GM12892 (cell line): ENCODE measurements at places on chromosomes 7 and 10.

DNA sequence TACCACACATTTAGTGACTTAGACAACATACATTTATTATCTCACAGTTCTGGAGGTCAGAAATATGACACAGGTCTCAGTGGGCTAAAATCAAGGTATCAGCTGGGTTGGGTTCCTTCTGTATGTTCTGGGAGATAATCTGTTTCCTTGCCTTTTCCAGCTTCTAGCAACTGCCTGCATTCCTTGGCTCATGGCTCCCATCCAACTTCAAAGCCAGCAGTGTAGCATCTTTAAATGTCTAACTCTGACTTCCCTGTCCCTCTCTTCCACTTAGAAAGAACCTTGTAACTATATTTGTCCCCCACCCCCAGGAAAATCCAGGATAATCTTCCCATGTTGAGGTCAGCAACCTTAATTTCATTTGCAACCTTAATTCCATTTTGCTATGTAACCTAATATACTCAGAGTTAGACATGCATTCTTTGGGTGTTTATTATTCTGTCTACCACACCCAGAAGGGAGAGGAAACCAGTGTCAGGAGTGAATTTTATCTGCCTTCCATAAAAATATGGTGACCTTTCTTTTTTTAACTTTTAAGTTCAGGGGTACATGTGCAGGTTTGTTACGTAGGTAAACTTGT lies 57.3 kb upstream of the SMIM30 start:
- no peak for DNase-seq

- no peak for DNase-seq
These were observed 58.1 kb downstream of the UNCX start for GRCh38 chr7:1290679-1291356.

- no peak for DNase-seq
These were observed 436.4 kb downstream of the TCERG1L start for GRCh38 chr10:130875116-130875515.

DNA sequence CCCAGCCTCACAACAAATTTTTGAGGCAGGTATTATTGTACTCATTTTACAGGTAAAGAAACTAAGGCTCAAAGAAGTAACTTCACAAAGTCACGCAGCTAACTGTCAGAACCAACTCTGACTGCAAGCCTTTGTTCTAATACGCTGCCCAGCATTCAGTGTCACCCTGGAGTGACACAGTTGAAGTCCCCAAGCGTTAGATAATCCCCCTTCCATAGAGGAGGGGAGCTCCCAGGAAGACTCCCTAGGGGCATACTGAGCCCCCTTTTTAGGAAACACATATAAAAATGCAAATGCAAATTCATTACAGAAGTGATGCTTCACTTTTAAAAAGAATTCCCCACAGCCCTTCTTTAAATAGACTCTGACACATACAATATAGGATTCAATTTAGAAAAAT lies 101.0 kb upstream of the MACROH2A2 start:
- DNase-seq, result no peak

GRCh38 chr10:60140651-60141632 lies 234.6 kb upstream of the CCDC6 start:
- no peak for DNase-seq

- no peak for DNase-seq
These were observed 587.0 kb downstream of the PARD3 start for GRCh38 chr10:34228066-34228465.

DNA sequence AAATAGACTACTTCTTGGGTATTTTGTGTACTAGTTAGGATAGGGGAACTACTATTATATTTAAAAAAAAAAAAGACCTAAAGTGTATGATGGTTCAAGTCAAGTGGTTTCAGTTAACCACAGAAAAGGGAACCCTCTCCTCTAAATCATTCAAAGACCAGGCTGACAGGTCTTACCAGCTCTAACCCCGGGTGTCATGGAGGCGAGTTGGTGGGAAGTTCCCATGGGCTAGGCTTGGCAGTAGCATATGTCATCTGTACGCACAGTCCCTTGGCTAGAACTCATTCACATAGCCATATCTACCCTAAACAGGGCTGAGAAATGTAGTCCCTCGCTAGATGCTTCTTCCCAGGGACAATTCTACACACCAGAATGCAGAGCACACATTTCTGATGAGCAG lies 37.7 kb upstream of the KCNMA1 start:
- no peak for DNase-seq

DNA sequence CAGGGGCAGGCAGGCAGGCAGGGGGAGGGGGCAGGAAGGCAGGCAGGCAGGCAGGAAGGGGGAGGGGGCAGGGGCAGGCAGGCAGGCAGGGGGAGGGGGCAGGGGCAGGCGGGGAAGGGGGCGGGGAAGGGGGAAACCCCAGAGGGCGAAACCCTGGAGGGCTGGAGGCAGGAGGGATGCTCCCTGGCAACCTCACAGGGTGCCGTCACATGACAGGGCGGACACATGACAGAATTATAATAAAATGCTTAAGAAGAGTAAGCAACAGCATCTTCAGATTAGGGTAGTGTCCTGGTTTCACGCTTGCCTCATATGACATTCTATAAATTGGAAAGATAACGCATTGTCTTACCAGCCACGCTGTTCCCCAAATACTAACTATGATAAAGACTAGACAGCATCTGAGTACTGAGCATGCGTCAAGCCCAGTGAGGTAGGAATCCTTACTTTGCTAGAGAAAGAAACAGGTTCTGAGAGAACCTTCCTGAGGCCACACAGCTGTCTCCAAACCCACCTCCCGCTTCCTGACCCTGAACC lies 131.6 kb downstream of the DIP2C start:
- DNase-seq, result no peak

DNA sequence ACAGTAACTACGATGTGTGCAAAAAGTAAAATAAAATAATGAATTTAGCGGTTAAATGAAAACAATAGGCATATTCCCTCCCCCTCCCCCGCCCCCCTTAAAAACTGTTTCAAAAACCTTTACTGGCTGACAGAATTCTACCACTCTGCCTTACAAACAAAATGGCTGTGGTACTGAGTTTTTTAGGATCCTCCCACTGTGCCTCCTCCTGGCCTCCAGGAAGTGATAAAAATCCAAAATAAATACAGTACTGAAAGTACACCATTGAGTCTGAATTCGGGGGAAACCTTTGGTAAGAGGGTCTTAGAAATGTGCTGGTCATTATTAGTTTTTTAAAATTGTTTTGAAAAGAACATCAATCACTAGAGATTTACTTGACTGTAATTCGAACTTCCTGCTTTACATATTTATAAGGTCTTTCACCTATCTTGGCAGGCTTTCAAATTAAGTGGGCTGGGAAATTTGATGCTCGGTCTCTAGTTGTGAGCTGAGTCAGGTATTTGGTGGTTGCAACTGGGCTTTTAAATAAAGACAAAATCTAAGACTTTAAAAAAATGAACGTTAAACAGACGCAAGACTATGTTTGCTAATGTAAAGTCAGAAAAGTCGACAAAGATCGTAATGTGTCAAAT lies 32.5 kb upstream of the EPC1 start:
- no peak for DNase-seq

GRCh38 chr7:31256506-31256905 lies 84.0 kb downstream of the NEUROD6 start:
- no peak for DNase-seq

DNA sequence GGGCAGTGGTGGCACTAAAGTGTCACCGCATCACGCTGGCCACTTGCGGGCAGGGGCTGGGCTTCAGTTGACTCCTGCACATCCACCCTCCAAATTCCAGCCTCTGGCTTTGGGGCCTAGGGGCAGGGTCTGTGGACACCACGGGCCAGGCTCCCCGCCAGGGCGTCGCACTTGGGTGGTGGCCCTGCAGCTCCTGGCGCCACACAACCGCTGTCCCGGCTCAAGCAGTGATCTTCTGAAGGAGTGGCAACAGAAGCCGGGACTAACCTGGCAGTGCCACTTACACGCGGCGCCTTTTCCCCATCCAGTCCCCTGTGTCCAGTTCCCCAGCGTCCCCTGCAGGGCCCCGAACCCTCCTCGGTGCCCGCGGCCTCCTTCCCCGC lies 134.3 kb upstream of the ZNF92 start:
- no peak for DNase-seq

DNA sequence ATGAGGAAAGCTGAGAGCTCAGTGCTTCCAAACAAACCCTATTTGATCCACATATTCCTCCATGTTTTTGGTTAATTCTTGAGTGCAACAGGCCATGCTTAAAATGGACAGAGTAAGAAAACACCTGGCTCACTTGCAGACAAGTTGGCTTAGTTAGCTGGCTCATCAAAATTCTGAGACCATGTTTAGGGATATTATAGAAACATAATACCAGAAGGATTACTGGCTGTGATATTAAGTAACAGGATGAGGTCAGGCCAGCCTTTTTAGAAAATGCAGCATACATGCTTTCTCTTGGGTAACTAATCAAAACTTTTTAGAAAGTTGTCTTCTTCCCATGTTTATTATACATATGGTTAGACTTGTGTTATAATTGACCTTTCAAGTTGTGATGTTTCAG lies 867.2 kb upstream of the LRRTM3 start:
- no peak for DNase-seq

- no peak for DNase-seq
These were observed 218.8 kb downstream of the OTUD1 start for GRCh38 chr10:23657677-23658076.

- no peak for DNase-seq
These were observed 136.2 kb upstream of the RET start for GRCh38 chr10:42940487-42941294.

GRCh38 chr7:23334482-23335056 lies 35.4 kb downstream of the MALSU1 start:
- DNase-seq, result no peak

- DNase-seq, result no peak
These were observed 129.4 kb downstream of the WDR11 start for GRCh38 chr10:120980279-120981255.

DNA sequence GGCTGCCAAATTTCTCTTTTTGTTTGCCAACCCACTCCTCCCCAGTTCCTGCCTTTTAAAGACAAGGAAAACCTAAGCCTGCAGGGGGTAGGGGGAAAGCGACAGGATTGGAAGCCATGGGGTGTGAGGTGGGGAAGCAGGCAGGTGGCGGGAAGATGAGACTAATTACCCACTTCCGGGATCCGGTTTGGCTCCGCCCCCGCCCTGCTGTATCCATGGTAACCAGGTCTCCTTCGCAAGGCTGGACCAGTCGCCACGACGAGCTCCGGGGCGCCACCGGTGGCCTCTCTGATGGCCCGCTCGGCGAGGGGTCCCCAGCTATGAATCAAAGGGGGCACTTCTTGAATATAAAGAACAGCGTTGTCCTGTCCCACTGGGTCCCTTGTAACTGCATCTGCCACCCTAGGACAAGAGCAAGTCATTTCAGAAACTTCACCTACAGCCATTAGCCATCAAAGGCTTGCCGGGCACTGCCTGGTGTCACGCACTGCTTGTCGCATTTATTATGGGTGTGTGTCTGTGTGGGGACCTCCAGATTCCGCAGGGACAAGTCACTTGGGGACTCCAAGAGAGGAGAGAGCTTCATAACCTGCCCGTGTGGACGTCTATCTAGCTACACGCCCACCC lies 55.4 kb upstream of the LMTK2 start:
- no peak for DNase-seq

GRCh38 chr10:80611481-80612185 lies 73.9 kb downstream of the SH2D4B start:
- DNase-seq, result no peak

DNA sequence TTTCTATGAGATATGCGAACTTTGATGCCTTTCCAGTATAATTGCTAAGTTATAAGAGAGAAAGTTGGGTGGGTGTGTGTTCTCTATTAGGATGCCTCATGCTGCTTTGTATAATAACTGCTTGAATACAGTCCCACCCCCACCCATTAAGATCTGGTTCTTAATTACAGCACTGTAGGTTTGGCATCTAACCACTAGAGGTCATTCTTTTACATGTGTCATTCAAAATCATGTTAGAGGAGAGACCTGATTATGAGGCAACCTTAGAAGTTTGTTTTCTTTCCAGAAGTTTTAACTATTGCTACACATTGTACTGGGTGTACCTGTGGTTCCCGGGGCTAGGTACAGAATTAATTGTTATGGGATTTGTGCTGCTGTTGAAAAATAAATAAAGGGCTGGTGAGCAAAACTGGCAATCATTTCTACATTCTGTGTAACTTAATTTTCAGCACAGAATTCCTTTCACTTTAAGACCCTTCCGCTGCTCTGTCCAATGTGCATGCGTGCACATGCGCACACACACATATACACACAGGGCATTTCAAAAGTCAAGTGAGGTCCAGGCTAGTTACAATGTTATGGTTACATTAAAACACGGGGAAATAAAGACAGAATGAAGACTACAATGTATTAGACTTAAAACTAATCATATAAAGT lies 1156.3 kb downstream of the SORCS3 start:
- no peak for DNase-seq

DNA sequence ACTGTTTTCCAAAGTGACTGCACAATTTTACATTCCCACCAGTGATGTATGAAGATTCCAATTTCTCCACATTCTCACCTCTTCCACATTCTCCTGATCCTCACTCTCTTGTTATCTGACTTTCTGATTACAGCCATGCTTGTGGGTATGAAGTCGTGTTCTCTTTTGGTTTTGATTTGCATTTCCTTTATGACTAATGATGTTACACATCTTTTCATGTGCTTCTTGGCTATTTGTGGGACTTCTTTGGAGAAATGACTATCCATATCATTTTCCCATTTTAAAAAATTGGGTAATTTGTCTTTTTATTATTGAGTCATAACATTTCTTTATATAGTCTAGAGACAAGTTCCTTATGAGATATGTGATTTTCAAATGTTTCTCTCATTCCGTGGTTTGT lies 10.5 kb upstream of the GIMAP8 start:
- no peak for DNase-seq

DNA sequence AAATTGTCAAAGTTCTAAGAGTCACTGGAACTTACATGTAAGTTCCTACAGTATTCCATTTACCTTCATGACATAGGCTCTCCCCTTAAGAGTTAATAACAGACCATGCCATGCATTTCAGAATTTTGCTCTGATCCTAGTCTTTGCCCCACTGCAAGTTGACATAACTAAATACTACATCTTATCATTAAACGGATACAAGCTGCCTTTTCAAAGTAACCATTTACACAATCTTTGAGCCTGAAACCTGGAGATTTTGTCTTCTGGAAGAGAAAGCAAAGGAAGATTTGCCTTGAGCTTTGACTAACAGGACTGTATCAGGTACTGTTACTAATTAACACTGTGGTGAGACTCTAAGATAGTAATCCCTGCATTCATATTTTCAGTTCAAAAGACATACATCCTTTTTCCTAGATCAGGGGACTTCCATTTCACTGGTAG lies 9.3 kb upstream of the AKR1D1 start:
- no peak for DNase-seq

- DNase-seq, result no peak
These were observed 1.5 kb upstream of the EBLN1 start for GRCh38 chr10:22219308-22219707.

GRCh38 chr7:49775949-49776443 lies 2.6 kb downstream of the VWC2 start:
- no peak for DNase-seq

DNA sequence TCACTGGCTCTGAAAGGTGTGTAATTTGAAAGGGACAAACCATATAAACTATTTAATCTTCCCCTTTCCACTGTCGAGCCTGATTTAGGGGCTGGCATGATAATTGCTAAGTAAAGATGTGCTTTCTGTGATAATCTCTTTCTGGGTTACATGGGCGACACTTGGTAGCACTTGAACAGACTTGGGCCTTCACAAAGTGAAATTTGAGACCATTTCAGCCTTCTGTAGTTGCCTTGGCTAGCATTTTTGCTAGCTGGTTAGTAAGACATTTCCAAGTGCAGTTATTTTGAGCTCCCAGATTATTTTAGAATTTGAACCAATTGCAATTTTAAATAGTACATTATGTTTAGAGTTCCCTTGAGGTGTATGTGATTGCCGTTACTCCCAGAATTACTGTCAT lies 432.7 kb upstream of the GALNT17 start:
- DNase-seq, result no peak

GRCh38 chr10:80443531-80443974 lies 10.6 kb upstream of the TSPAN14 start:
- DNase-seq, result no peak
